Left ventricle myocardium superior (tissue), 1 donor: ENCODE measurements at places on chromosomes 2 and 18.

DNA sequence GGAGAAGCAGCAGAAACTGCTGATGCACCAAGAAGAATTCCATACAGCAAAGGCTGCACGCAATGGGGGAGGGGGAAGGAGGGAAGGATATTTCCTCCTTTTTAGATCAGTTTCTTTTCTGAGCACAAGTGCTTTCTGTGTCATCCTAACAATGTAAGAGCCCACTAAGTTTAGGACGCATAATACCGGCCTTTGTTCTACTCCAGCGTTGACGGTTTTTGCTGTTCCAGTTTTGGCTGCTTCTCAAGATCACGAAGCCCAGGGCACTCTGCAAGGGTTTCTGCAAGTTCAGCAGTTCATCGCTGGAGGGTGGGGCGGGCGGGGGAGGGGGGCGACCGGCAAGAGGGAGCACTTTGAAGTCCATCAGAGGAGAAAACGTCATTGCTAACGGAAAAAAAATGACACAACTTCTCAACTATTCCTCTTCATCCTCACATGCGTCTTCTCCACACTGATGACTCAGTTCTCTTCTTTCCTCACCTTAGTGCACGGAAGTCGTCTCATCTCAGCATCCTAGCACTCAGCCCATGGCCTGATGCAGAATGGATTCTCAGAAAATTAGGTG lies 8.7 kb downstream of the FAM178B start:
- DNase-seq = no peak

DNA sequence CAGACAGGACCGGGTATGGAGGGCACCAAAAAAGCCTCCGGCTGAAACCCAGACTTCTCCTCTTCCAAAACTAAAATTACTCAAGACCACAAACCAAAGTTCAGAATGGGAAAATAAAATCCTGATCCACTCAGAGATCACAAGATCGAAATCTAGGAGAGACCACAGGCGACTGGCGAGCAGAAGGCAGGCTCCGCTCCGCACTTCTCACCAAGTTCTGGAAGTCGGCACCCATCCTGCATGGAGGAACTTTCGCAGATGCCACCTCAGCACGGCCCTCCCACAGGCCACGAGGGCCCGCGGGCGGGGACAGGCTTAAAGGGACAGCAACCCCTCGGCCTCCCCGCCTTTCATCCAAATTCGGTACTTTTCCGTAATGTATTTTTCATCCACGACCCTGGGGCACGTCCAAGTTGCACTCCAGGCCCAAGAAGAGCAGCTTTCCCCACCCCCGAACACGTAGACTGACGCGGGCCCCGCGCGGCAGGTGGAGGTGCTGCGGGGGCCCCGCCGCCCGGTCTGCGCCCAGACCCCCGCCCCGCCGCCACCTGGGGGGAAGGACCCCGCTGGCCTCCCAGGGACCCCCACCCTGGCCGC lies 43.7 kb downstream of the HDLBP start:
- DNase-seq = peak; percentile 91

- no peak for DNase-seq
These were observed 94.1 kb upstream of the CD302 start for GRCh38 chr2:159891917-159892730.

DNA sequence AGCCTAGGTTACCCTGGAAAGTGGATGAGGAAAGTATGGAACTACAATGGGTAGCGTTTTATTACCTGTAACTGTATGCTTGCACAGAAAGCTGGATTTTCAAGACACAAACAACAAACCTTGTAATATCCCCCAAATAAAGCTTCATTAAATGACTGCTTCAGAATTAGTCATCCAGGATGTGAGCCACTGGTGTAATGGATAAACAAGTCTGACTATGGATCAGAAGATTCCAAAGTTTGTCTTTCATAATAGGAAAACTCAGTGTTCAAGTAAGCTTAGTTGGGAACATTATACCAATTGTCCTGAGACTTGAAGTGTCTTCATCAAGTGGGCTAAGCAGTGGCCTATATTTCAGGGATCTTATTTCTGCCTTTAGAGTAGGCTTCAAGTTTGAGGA lies 518.8 kb downstream of the LRP1B start:
- DNase-seq = no peak

- DNase-seq = peak; percentile 86
These were observed at the start of gene SCN9A for GRCh38 chr2:166375736-166376487. Gene SCN9A, minus strand, starts transcription at chr2:166375944. Its CDS starts 64,188 bp downstream, at chr2:166311756.

DNA sequence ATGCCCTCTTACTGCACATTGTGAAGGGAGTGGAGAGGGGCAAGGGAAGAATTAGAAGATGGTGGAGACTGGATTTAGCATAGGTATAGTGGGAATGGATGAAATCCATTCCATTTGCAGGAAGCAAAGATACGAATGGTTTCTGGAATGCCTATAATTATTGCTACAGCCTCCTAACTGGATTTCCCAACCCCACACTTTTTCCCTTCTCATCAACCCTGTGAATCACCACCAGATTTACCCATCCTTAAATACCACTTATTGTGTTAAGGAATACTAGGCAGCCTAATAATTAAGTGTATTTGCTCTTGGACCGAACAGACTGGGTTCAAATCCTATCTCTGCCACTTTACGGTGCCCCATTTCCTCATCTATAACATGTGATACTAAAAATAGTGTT lies 39.3 kb upstream of the CREB1 start:
- no peak for DNase-seq

DNA sequence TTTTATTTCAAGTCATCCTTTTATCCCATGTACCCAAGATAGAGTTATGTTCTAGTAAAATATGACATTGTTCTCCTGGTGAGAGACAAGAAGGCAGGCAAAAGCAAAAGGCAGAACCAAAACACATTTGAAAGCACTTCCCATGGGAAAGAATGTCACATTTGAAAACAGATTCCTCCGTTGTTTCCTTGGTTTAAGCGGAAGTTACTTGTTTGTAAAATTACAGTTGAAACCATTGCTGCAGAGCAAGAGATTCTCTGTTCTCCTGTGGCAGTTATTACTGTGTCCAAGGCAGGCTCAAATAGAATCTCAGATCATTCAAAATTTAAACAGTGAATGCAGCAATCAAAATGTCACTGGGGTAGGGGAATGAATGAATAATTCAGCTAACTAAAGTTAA lies 149.6 kb downstream of the MTCL1 start:
- DNase-seq = no peak

- no peak for DNase-seq
These were observed 133.5 kb downstream of the TFCP2L1 start for GRCh38 chr2:121151311-121152109.

- peak; percentile 79 for DNase-seq
These were observed at the start of gene FTCDNL1 for GRCh38 chr2:199850718-199851500. Gene FTCDNL1, minus strand, starts transcription at chr2:199851192. Its CDS starts 2,230 bp downstream, at chr2:199848962.

- DNase-seq = no peak
These were observed 204.9 kb downstream of the ASB1 start for GRCh38 chr2:238631491-238632180.

DNA sequence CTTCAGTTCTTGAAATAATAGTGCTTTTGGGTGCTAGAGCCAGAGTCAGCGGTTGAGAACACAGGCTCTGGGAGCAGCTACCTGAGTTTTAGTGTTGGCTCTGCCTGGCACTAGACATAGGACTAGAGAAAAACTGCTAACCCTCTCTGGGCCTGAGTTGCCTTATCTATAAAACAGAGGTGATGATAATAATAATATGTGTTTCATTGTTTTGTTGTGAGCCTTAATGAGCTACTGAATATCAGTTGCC lies 391.7 kb downstream of the PTPRM start:
- no peak for DNase-seq

DNA sequence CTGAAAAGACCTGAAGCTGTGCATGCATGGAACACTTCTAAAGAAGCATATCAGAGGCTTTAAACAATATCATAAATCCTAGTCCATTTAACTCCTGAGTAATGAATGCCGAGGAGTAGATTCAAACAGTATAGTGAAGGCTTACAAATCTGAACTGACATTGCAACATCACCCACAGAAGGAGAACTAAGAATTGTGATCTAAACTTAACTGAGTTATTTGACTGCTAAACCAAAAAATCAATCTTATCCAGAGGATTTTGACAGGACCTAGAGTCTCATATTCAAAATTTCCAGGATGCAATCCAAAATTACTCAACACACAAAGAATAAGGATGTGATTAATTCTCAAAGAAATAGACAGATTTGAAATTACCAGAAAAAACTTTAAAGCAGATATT lies 181.0 kb downstream of the SLC39A10 start:
- DNase-seq = no peak

GRCh38 chr2:65053199-65053598 lies 3.0 kb upstream of the CEP68 start:
- DNase-seq = no peak

DNA sequence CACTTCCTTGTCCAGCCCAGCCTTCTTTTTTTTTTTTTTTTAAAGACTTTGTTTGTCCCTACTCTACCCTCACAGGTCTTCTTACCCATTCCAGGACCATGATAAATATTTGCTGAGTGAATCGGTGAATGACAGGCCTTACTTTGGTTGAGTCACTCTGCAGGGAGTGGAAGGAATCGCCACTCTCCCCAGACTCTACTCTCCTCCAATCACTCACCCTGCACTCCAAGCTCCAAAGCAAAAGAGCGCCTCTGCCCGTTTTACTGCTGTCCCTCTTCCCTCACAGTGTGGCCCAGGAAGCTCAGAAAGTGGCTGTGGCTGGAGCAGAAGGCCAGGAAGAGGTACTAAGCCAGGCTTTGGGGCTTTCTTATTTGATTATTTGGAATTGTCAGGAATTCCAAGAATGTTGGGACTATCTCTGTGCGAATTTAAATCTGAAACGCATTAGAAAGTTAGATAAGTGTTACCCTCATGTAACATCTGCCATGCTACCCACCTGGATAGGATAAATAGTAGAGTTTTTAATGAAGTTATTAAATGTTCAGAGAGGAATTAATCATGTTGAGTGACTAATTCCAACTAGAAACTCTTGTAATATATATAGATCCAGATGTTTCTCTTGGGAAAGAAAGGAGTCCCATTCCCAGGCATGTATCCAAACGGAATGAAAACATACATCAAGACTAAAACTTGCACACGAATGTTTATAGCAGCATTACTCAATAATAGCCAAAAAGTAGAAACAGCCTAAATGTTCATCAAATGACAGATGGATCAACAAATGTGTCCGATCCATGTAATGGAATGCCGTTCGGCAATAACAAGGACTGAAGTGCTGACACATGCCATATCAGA lies 43.0 kb upstream of the CHMP1B start:
- DNase-seq = no peak

DNA sequence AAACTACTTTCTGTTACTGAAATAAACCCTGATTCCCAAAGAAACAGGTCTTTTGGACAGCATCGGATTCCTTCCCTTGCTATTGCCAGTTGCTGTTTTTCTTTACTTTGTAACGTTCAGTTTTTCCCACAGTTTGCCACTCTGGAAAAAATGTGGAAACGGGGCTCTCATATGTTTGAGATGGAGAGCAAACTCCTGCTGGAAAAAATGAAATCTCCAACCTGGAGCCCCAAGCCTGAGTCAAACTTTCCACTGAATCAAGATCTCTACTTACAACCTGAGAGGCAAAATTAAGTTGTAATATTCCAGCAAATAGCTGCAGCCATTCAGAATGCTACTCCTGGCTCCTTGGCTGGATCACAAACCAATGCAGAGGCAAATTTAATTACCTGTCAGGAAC lies 270.7 kb downstream of the SRBD1 start:
- DNase-seq = no peak

DNA sequence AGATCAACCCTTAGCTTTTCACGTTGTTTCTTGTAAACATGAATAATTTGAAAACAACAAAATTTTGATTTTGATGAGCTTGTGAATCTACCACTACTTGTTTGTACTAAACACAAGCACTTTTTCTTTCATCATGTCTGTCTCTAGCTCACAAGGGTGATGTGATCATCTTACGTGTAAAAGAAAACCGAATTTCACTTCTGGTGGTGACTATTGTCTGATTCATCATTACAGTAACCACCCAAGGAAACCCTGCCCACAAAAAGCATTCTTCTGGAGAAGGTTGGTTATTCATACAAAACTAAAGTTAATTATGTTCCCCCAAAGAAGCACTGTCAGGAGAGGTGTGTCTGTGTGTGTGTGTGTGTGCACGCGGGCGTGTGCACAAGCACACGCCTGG lies 285.4 kb downstream of the ZNF516 start:
- DNase-seq = no peak

- DNase-seq = no peak
These were observed 432.7 kb downstream of the IRS1 start for GRCh38 chr2:226366920-226367319.

DNA sequence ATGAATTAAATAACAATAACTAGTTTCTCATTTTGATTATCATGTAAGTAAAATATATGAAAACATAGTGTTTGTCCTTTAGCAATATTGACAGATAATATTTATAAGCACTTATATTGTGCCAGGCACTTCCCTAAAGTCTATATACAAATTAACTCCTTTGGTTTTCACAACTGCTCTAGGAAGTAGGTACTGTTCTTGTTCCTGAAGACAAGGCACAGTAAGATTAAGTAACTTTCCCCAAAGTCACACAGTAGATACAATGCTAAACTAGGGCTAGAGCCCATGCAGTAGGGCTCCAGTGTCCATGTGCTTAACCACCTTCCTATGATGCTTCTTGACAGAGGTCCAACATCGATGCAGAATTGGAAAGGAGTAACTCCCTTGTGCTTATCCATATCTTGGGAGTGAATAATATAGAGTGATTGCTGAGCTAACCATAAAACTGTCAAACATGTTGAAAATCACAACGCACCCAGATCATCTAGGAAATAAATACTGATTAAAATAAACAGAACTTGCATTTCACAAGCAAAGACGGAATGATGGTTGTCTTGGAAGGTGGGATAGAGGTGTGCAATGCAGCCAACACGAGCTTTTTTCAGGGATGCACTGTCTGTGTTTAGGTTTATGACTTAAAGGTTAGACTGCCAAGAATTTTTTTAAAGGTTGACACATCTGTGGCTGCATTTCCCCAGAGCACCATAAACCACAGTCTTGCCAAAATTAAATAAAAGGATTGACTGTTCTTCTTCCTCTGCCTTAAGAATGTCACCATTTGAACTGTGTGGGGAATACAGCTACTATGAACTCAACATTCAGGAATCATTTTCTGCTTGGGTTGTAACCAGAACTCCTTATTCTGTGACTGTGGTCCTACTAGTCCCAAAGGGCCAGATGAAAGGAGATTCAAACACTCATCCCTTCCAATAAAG lies 80.8 kb downstream of the ANKRD44 start:
- no peak for DNase-seq

DNA sequence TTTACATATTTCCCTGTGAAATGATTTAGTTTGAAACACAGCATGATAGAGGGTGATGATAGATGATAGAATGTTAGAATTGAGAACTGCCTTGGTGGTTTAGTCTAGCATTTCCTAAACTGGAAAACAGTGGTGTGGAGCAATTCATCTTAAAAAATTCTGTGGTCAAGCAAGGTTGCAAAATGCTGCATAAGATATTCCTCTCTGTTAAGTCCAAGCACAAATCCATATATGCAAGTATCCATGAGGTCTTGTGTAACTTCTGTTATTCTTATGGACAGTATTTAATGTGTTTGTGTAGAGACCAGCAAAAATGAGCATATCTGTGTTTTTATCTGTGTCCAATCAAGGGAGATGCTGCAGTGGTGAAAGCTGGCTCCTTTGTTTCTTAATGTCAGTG lies 30.0 kb downstream of the CPS1 start:
- no peak for DNase-seq

DNA sequence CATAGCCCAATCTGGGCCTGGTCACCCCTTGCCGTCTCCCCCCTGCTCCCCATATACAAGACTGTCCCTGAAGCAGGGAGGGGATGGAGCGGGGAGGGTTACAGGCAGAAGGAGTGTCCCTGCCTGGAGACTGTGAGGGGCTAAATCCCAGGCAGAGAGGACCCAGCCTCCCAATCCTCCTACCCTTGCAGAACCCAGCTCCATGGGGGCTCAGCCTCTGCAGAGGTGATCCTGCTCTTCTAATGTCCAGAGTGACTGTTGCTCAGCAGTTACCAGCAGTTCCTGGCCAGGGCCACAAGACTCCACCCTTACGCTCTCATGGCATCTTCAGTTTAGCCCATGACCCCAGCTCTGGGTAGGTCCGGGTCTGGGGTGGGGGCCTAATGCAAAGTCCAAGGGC lies 58.1 kb downstream of the COA5 start:
- no peak for DNase-seq
